ENCODE measurements at places on chromosomes 4 and X.

GRCh38 chrX:124862301-124862700, 457.4 kb upstream of the TEX13C start:
- no peak for DNase-seq

DNA sequence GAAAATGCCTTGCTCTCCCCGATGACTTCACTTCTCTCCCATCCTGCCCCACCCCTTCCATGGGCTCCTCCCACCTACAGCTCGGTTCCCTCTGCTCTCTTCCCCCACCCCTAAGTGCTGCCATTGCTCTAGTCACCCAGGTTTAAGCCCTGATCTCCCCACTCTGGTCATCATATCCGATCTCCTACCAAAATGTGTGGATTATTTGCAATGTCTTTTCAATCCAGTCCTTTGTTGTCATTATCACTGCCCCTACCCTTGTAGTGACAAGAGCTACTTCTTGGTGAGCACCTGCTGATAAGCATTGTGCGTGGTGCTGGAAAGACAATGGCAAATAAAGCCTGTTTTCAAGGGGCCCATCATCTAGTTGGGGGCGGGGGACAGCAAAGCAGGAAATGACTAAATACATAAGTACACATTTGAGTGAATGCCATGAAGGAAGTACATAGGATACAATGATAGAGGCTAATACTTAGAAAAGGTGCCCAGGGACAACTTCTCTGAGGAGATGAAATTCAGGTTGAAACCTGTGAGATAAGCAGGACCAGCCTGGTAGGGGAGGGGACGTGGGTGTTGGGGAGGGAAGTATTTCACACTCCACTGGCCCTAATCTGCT, 63.8 kb downstream of the DLG3 start:
- DNase-seq, result no peak

- peak; percentile 83 for DNase-seq
Observed at GRCh38 chr4:17763931-17764330, 17.5 kb downstream of the FAM184B start.

DNA sequence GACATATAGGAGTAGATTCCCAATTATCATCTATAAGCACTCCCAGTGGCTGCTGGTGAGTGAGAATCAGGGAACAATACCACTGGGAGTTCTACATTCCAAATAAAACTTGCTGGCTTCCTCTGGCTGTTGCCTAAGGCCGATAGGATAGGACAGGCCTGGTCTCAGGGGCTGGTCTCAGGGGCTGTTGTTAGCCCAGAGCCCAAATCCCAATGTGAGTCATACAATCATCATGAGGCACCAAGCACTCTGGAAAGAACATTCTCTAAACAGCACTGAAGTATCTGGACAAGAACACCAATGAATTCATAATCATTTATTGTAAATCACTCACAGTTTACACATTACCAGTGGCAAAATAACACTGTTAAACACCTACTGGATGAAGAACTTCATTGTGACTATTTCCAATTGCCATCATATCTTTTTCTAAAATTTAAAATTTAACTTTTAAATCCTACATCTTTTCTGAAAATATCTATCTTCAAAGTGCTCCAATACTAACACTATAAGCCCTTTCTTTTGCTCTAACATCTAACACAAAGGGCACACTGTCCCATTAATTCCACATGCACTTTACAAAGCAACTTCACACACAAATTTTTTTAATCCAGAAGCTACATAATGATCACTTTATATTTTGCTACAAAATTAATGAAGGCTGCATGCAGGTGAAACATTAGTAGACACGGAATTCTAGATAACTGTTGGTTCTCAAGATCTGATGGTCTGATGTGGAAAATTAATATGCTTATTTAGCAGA, 67.6 kb upstream of the TMEM150C start:
- DNase-seq, result no peak

GRCh38 chr4:167380964-167381363, 146.7 kb upstream of the SPOCK3 start:
- no peak for DNase-seq

- no peak for DNase-seq
Observed at GRCh38 chr4:151709071-151709470, 51.7 kb downstream of the GATB start.

DNA sequence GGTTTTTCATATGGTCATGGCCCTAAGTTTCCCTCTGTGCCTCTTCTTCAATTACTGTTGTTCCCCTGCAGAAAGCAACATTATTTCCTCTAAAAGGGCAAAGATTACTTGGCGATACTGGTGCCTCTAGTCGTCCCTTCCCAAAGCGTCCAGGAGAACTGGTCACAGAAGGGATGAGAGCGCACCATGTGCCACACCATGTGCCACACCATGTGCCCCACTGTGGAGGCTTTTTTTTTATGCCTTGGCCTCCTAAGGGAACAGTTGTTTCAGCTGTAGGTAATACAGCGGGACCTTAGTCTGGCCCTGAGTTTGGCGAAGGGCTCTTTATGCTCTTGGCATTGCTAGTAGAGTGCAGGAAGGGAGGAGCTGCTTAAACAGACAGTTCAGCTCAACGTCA, 11.5 kb upstream of the FGG start:
- DNase-seq, result no peak

DNA sequence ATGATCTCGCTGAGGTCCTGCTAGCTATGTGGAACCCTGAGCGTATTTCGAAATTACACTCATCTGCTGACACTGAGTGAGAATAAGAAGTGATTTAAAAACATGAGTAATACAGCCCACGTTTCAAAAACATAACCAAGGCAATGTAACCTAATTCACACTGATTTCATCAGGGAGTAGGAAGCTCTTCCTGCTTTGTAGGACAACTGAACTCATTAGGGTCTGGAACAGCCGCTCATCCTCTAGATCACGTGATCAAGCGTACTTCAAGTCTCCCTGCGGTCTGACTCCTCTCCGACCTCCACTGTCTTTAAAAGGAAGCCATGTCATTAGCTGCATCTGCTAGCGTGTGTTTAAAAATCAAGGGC, 138.0 kb downstream of the NSUN7 start:
- peak; percentile 18 for DNase-seq

- no peak for DNase-seq
Observed at GRCh38 chrX:41708486-41708885, 15.5 kb upstream of the GPR82 start.
